ENCODE measurements at places on chromosomes 4 and X.

GRCh38 chrX:44063606-44064005 is 90.4 kb upstream of the NDP start:
- DNase-seq, result no peak

DNA sequence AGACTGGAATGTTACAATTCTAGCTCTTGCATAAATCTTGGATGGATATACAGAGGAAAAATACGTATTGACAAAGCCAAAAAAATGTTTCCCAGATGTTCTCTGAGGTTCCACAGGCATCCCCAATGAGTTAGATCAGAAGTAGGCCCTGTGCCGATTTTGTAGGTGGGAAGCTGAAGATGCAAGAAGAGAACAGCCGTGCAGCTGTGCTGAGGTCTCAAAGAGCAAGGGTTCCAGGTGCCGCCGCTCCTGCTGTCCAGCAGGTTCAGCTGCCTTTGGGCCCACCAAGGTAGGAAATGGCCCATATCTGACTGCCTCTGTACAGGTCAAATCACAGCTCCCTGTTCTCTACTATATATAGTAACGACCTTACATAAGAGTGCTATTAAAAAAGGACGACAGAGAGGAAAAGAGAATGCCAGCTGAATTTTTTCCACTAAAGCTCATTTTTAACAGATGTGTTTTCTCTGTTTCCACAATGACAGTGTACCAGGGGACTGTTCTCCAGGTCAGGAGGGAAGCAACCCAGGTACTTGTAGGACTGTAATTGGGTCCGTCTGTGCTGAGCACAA is 155.6 kb downstream of the CBR4 start:
- no peak for DNase-seq

- no peak for DNase-seq
Measured at GRCh38 chr4:34732176-34732950, 1512.0 kb downstream of the ARAP2 start.

DNA sequence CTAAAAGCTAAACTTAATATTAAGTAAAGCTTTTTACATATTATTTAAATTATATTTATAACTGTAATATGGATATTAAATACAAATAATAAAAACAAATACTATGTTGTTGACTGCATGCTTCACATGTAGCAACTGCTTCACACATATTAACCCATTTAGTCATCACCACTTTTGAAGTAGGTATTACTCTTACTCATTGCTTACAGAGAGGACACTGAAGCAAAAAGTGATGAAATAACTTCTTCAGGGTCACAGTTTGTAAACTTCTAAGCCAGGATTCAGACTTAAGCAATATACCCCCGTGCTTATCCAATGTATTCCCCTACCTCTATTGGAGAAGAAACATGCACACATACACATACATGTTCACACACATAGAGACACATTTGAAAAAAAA is 166.6 kb downstream of the DKK2 start:
- DNase-seq, result no peak

DNA sequence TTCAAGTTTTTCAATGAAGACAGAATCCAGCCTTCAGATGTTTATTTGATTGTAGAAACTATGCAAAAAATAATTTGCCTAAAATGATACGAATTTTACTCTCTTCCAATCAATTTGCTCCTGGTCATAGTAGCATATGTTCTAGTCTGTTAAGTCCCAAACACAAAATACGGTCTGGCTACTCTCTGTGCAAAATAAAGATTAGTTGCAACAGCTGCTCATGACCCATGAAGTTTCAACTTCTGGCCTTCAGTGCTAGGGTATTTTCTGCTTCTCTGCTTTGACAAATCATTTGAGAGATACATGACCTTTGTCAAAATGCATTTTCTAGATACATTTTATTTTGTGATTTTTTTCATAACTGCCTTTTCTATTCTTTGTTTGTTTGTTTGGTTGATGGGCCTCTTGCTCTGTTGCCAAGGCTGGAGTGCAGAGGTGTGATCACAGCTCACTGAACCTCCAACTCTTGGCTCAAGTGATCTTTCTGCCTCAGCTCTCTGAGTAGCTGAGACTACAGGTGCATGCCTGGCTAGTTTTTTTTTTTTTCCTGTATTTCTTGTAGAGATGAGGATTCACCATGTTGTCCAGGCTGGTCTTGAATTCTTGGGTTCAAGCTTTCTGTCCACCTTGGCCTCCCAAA is 55.2 kb downstream of the TACR3 start:
- DNase-seq, result no peak

- DNase-seq, result no peak
Measured at GRCh38 chr4:125392694-125393093, 77.9 kb downstream of the FAT4 start.

GRCh38 chrX:149312988-149313387 is 192.1 kb downstream of the IDS start:
- DNase-seq, result no peak
